ENCODE measurements at places on chromosomes 16 and 17. TPM values are rescaled to one million over a fixed set of nuclear protein-coding genes. Genes with fewer than 3 reads are reported as not detected.
A peak's percentile ranks its signal among the peaks of the same experiment; 100 is the strongest.

TEX19 gene
- total RNA-seq = not detected

GRCh38 chr17:18166894-18167293 is 16.7 kb upstream of the ALKBH5 start:
- H3K4me1 ChIP-seq = no peaks in the 10 kb centered on the region
- H3K4me3 ChIP-seq = no peak overlapping the region
- no peak overlapping the region for H3K27ac ChIP-seq
- no peaks in the 10 kb centered on the region for H3K27me3 ChIP-seq

GRCh38 chr17:71455219-71455618 is 665.6 kb upstream of the SOX9 start:
- DNase-seq = no peak
- H3K27ac ChIP-seq = no peak overlapping the region
- no peak overlapping the region for H3K4me3 ChIP-seq
- no peaks in the 10 kb centered on the region for H3K27me3 ChIP-seq

DNA sequence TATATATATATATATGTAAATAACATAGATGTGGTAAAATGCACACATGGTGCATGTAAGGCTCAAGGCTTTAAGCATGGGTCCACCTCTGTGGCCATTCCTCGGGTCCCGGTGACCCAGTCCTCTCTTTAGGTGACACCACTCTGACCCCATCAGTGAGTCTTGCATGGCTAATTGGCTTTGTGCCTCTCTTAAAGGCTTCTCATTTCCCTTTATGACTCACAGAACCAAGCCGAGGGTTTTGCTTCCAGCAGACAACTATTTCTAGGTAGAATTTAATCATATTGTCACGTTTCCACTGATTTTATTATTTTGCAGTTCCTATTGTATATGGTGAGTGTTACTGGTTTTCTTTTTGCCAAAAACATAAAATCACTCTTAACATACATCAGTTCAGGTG is 59.7 kb downstream of the PLCG2 start:
- no peaks in the 10 kb centered on the region for H3K27me3 ChIP-seq
- H3K4me3 ChIP-seq = no peak overlapping the region
- H3K36me3 ChIP-seq = no peaks in the 10 kb centered on the region
- H3K27ac ChIP-seq = no peak overlapping the region
- H3K4me1 ChIP-seq = no peaks in the 10 kb centered on the region
- no peak for DNase-seq

DNA sequence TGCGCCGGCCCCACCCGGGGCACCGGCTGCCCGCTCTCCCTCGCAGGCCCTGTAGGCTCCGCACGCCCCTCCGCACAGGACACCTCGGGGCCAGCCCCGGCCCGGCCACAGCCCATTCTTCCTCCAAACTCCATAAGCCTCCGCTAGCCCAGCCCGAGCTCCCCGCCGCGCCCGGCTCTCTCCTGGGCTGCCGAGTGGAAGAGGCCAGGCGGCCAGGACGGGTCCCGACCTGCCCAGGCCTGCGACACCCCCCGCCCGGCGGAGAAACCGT is 397 bp downstream of the NCOR1 start:
- peak overlapping the region; percentile 93 for H3K27ac ChIP-seq
- no peak for DNase-seq
- H3K4me1 ChIP-seq = peaks cover 74% of the 10 kb centered on the region
- no peaks in the 10 kb centered on the region for H3K27me3 ChIP-seq

CASKIN2 gene
- total RNA-seq = 10.7 TPM

KCNJ2 gene
- total RNA-seq = 4.8 TPM

SOX8 gene
- total RNA-seq = not detected

MT3 gene
- not detected for total RNA-seq

DNA sequence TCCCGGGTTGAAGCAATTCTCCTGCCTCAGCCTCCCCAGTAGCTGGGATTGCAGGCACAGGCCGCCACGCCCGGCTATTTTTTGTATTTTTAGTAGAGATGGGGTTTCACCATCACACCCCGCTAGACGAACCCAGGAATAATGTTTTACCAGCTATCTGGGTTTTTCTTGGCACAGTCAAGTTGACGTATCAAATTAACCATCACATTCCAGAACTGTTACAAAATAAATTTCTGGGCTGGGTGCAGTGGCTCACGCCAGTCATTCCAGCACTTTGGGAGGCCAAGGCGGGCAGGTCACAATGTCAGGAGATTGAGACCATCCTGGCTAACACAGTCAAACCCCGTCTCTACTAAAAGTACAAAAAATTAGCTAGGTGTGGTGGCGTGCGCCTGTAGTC is 501.2 kb downstream of the SHISA9 start:
- no peak overlapping the region for H3K4me3 ChIP-seq
- H3K36me3 ChIP-seq = no peaks in the 10 kb centered on the region
- DNase-seq = no peak
- no peaks in the 10 kb centered on the region for H3K4me1 ChIP-seq
- H3K27ac ChIP-seq = no peak overlapping the region

DNA sequence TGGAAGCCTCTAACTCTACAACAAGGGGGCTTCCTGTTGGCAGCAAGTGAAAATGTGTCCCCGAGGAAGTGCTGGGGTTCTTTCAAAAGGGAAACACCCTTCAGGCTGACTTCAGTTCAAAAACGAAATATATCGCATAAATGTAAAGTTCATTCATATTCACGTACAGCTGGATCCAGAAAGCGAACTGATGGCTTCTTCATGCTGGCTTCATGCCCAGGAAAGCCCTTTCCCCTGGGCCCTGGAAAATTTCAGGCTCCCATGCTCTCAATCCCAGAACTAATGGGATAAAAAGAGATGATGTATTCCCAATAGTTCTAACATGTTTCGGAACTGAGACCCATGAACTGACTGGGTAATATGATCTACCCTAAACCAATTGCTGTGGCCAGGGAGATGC is 104.7 kb upstream of the CDH13 start:
- H3K27ac ChIP-seq = no peak overlapping the region
- H3K4me1 ChIP-seq = no peaks in the 10 kb centered on the region

- peaks cover 11% of the 10 kb centered on the region for H3K4me1 ChIP-seq
- H3K36me3 ChIP-seq = no peaks in the 10 kb centered on the region
- no peaks in the 10 kb centered on the region for H3K27me3 ChIP-seq
- no peak for DNase-seq
- H3K4me3 ChIP-seq = no peak overlapping the region
- H3K27ac ChIP-seq = peak overlapping the region; percentile 43
Observed at GRCh38 chr16:15772579-15773293, 84.1 kb downstream of the MYH11 start.

DNA sequence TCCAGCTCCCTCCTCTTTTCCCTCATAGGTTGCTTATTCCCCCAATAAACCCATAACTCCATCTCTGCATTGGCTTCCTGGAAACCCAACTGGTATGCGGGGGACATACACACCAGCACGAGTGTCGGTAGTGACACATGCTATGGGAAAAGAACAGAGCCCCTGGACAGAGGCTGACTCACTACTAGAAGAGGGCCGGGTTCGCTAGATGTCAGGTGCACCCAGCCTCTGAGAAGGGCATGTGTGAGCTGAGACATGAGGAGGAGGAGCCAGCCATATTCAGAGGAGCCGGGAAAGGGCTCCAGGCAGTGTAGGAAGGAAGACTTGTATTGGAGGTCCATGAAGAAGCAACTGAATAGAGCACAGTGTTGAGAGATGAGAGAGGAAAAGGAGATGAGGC is 241.1 kb downstream of the SOX9 start:
- no peaks in the 10 kb centered on the region for H3K27me3 ChIP-seq
- no peak overlapping the region for H3K27ac ChIP-seq
- no peak overlapping the region for H3K4me3 ChIP-seq
- H3K4me1 ChIP-seq = peaks cover 41% of the 10 kb centered on the region
- no peaks in the 10 kb centered on the region for H3K36me3 ChIP-seq

GRCh38 chr16:27852681-27853080 is 210.8 kb downstream of the GSG1L start:
- H3K4me1 ChIP-seq = no peaks in the 10 kb centered on the region
- no peak for DNase-seq
- H3K27me3 ChIP-seq = peaks cover 66% of the 10 kb centered on the region

- peak overlapping the region; percentile 59 for H3K27ac ChIP-seq
- no peaks in the 10 kb centered on the region for H3K27me3 ChIP-seq
Observed at GRCh38 chr17:46949291-46950174, 26.6 kb downstream of the GOSR2 start.

FAM20A gene
- total RNA-seq = 15.3 TPM

DHRS7C gene
- total RNA-seq = not detected

TP53TG3F gene
- total RNA-seq = not detected

CHAD gene
- not detected for total RNA-seq

- no peaks in the 10 kb centered on the region for H3K4me1 ChIP-seq
- H3K4me3 ChIP-seq = no peak overlapping the region
- no peak for DNase-seq
- no peaks in the 10 kb centered on the region for H3K27me3 ChIP-seq
Observed at GRCh38 chr17:43945074-43945829, 3.0 kb upstream of the PPY start.

DNA sequence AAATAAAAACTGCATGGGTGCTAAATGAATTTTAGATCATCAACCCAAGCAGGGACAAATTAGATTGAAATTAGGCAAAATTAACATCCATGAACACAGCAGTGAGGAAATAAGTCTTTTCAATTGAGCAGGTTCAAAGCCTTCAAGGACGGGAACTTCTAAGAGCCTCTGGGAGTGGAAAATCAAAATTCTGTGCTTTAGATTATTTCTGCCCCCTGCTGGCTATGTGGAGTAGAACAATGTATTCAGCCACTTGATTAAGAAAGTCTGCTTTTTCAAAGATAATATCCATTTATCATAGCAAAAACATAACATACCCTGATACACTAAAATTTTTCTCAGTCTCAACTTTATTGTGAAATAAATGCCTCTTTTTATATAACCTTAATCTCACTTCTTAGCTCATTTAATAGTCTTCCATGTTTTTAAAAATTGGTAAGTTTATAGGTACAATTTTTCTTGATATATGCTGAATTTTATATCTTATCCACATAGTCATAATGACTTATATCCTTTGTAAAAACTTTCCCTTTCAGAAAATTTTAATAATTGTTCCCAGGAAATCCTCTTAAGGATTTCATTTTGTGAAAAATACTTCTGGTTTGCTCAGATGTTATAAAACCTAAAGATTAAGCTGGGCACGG is 28.1 kb upstream of the NOL11 start:
- no peak overlapping the region for H3K4me3 ChIP-seq
- no peaks in the 10 kb centered on the region for H3K4me1 ChIP-seq
- no peak for DNase-seq
- H3K27me3 ChIP-seq = no peaks in the 10 kb centered on the region
- H3K27ac ChIP-seq = no peak overlapping the region

- no peak for DNase-seq
- H3K36me3 ChIP-seq = no peaks in the 10 kb centered on the region
- no peaks in the 10 kb centered on the region for H3K4me1 ChIP-seq
- H3K27ac ChIP-seq = no peak overlapping the region
Observed at GRCh38 chr17:74087002-74087585, 116.4 kb upstream of the RPL38 start.

DNA sequence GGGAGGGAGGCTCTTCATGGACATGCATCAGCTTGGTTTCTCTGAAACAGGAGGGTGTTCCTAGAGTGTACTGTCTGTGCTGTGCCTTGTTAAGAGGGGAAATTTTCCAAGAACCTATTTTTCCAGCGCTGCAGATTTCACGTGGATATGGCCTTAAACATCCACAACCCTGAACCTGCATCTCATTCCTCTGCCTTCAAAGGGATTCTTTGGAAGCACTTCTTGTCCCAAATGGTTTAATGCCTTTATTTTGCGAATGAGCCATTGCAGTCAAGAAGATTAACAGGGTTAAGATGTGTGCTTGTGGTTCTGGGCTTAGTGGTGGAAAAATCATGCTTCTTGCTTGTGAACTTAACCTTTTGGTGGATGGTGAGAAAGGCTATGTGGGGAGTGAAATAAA is 161.2 kb downstream of the XYLT1 start:
- peaks cover 69% of the 10 kb centered on the region for H3K4me1 ChIP-seq
- H3K27me3 ChIP-seq = no peaks in the 10 kb centered on the region
- H3K4me3 ChIP-seq = no peak overlapping the region
- H3K27ac ChIP-seq = peak overlapping the region; percentile 31

DNA sequence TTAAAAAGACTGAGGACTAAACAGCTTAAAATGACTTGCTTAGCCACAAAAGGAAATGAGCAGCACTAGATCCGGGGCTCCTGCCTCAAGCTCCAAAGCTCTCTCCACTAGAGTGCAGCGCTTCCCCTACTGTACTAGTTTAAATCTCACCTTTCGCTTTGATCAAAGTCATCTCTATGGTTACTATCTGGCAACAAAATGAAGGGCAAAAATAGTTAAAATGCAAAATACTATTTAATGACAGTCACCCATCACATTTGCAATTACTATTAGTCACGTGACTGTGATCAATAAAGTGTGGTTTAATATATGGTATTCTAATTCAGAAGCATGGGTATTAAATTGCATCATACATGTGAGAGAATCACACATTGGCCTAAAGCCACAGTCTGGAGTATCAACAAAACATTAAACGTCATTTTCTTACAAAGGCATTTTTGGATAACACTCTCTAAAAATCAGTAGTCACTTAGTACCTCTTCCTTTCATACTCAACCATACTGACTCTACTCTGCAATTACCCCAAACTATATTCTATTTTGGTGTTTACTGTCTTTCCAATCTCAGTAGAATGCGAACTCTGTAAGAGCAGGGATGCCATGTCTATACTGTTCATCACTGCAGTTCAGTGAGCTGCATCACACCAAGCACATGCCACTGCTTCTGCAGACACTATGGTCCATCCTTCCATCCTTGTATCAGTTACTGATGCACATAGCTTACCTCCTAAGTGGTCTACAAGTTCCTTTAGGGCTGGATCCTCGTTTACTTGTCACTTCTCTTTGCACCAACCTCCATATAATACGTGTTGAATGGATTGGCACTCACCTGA is 6.2 kb downstream of the PSMD12 start:
- H3K4me3 ChIP-seq = no peak overlapping the region
- peaks cover 42% of the 10 kb centered on the region for H3K4me1 ChIP-seq
- H3K27ac ChIP-seq = no peak overlapping the region
- H3K27me3 ChIP-seq = no peaks in the 10 kb centered on the region
- no peak for DNase-seq

GRCh38 chr17:71522383-71522782 is 598.4 kb upstream of the SOX9 start:
- H3K36me3 ChIP-seq = no peaks in the 10 kb centered on the region
- no peak for DNase-seq
- H3K4me3 ChIP-seq = no peak overlapping the region
- peaks cover 6% of the 10 kb centered on the region for H3K4me1 ChIP-seq

DNA sequence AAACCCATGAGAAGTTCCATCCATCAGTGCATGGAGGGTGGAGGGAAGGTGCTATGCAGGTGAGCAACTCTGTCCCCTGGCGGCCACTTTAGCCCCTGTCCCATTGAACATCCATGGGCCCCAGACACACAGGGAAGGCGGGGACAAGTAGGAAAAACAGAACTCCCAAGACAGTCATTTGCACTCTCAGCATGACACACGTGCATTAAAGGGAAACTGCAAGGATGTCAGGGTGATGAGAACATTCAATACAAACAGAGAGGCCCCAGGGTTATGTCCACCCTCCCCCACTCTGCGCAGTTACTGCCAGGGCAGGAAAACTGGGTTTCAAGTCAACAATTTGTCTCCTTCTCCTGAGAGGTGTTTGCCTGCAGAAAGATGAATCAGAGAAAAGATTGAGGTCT is 44.0 kb upstream of the AKTIP start:
- H3K4me1 ChIP-seq = peaks cover 5% of the 10 kb centered on the region
- DNase-seq = no peak
- H3K36me3 ChIP-seq = no peaks in the 10 kb centered on the region
- H3K27ac ChIP-seq = no peak overlapping the region
- no peak overlapping the region for H3K4me3 ChIP-seq
